ENCODE measurements at places on chromosomes 4 and X.

DNA sequence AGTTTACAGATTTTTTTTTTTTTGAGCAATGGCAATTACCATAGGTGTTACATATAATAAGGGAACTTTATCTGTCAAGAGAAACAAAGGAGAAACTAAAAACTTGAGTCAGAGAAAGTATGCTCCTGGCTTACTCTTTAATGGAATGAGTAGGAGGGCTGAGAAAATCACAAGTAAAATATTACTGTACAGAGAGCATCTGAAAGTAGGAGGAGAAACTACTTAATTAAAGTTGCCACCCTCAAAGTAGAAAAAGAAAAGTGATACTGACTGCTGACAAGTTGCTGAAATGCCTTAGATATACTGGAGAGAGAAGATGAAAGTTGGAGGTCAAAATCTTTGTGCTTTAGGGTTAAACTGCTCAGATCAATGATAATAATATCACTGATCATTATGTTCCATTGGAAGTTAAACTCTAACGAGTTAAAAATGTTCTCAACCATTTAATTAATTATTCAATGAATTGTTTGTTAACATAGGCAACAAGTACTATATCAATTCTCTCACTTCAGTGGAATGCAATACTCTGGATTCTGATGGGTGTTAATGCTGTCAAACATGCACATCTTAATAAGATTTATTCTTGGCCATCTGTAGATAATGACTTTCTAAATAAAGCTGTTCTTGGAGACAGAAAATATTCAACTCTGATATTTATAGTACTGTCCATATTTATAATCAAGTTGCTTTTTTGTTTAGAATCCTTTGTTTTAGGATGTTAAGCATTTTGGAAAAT is 61.2 kb upstream of the CAMK2D start:
- no peak for DNase-seq

DNA sequence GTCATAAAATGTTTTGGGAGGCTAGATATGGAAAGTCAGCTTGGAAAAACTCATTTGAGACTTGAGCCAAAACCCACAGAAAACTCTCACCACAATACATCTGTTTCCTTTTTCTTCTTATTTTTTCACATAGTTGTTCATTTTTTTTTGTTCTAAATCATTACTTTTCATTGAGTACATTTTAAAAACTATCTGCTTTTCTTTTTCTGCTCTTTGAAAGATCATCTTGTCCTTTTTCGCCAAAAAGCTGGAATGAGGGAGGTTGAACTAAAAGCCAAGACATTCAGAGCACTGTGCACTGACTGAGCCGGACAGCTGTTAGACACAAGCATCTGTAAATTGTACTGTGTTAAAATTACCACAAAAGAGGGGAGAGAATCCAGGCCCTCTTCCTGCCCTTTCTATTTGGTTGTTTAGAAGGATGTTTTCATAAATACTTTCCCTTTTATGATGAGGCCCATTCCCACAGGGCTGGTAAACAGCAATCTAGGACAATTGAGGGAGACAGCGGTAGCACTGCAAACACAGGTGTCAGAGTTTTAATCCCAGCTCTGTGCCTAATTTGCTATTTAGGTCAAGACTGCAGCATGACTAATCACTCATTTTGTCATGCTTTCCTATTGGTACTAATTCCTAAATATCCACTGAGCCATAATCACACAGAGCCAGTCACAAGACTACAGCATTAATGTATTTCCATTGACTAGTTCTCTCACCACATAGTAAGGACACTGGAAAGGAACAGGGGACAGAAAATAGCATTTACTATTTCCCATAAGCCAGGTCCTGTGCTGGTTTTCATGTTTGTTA is 7.3 kb upstream of the RNF150 start:
- DNase-seq, result no peak

DNA sequence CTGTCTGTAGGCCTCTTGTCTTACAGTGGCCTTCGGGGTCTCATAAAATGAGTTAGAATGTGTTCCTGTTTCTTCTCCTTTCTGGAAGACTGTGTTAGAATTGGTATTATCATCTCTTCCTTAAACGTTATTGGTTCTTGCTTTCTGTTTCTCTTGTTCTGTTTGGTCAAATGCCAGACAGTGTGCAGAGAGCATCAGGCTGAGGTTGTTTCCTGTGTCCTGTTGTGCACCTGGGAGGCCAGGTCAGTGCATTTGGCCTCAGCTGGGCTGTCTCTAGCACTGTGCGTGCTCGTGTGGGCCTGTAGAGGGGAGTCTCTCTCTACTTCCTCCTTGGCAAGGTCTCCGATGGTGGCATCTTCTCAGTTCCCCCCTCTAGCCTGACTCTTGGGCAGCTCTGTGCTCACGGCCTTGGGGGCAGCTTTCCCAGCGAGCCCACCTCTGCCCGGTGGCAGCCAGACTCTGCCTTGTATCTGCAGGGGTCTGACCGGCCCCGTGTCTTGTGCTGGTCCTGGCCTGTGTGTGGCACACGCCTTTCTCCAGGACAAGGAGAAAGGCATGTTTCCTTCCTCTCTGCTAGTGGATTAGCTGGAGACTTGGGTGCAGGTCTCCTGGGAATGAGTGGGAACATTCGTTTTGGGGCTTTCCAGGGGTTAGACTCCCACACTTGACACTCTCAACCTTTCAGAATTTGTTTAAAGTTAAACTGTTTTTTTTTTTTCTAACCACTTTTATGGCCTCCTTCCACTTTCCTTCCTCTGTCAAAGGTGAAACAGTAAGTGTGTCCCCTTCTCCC is 62.3 kb downstream of the FAM193A start:
- no peak for DNase-seq

DNA sequence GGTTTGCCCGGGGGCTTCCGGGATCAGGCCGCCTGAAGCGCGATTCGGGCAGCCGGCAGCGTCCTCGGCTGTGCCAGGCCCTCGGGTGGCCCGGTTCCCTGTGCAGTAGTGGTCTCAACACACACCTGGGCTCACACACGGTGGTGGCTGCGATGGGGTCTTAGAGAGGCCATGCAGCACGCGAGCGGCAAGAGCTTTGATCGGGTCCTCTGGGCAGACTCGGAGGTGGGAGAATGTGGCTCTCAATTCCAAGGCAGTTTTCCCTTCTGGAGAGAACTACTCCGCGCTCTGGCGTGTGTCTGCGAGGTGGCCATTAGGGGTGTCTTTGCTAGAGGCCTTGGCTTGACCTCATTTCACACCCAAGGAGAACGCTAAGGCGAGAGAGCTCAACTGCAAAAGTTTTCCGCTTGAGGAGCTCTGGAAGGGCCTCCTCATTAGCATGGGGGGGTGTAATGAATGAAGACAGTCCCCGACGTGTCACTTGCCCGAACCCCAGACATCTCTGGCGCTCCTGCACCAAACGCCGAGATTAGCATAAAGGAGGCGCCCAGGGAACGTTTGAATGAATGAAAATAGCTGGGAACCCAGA is 771 bp upstream of the RBPJ start:
- DNase-seq, result no peak

GRCh38 chrX:119292445-119292844 is 56.4 kb downstream of the PGRMC1 start:
- no peak for DNase-seq

DNA sequence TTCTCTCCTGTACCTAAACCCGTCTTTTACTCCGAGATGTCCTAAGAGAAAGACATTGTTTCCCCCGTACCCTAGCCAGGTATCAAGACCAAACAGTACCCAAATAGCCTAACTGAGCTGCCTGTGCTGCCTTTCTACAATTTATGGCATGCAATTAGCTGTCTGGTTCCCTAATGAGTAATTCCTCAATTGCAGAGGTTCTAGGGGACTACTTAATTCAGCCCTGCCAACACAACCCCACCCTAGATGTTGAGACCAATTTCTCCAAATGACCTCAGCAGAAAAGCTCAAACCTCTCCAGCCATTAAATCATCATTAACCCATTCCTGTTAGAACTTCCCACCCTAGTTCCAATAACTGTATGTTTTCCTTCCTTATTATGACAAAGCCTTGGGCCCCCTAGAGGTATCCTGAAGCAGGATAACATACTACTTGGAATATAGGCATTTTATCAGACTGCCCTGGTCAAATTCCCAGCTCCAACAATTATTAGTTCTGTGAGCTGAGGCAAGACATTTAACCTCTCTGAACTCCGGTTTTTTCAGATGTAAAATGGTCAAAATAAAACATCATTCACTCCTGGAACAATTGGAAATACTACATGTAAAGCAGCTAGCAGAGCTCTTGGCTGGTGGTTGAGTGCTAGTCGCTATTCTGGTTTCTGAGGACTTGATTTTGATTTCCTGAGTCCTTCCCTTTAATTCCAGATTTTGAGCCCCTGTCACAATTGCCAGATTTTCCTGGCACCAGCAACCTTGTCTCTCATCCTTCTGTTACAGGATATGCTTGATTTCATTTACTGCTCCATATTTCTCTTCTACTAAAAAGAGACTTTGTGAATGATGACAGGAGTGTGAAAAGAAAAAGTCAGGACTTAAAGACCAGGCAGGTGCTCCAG is 244.6 kb upstream of the TENM3 start:
- no peak for DNase-seq

DNA sequence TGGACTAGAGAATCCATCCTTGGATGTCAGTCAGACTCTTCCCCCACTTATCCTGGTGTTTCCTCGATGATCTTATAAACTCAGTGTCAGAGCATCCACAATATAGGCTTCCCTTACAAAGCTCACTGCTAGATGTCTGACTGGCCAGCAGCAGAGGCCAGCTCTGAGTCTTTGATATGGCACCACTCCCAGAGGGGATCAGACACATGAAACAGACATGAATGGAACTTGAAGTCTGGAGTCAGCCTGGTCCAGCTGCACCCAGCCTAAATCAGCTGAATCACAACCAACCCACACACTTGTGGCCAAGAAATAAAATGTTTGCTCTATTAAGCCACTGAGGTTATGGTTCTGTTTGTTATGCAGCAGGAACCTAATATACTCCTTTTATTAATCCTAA is 129.6 kb upstream of the MED14 start:
- DNase-seq, result no peak

DNA sequence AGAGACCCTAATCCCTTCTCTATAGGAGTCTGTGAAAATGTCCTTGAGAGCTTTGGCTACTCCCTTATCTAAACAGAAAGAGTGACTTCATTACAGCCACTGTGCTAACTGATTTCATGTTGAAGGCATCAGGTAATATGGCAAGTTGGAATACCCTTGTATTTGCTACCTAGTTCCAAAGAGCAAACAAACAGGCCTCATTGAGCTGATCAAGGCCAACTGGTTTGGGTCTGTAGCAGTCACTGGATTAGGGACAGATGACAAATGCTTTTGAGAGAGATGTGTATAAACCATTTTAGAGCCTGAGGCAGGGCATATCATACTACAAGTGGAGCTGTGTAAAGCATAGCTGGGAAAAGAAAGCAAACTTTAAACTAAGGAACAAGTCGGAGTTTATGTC is 22.9 kb upstream of the PDLIM5 start:
- DNase-seq, result no peak

DNA sequence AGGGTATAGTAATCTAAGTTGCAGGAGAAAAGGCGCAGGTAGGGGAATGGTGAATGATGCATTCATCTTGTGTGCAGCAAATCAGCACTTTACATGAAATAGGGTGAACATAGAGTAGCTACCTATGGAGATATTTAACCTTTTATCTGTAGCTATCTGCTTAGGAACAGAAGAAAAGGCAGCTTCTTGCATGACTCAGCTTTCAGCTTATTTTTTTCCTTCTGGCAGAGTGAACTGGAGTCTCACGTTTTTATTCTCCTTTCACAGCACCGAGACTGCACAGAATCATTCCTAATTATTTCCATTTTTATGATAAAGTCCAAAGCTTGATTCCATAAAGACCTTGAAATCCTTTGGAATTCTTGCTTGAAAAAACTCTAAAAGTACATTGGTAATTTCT is 4.8 kb upstream of the SCOC start:
- DNase-seq, result no peak

DNA sequence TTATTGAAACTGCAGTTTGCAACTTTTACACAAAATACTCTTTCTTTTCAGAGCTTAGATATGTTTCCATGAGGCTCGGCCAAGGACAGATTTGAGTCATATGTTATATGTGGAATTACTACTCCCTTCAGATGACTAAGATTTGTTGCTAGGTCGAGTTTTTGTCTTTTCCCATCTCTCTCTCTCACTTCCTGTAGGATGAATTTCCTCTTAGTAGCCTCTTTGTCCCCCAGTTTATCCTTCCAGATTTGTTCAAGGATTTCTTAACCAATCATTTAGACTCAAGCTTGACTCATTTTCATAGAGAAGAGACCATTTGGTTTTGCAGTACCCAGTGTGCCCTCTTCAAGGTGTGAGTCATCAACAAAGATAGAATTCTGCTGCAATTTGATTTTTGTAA is 209.2 kb downstream of the GLUD2 start:
- DNase-seq, result no peak

- no peak for DNase-seq
Measured at GRCh38 chr4:176044589-176044951, 21.1 kb upstream of the WDR17 start.

DNA sequence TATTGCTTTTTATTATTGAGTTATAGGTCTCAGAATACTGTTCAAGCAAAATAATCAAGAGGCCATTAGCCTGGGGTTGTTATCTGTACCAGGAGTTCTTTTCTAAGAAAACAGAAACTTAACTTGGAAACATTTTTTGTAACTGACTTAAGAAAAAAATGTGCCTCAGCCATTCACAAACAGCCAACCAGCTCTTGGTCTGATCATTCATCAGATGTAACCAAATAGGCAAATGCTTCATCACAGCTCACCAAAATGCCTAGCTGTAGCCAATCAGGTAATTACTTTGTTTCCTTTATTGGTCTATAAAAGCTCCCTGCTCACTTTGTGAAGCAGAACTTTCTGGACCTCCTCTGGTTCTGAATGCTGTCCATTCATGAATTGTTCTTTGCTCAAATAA is 387.7 kb downstream of the FAT4 start:
- DNase-seq, result no peak

Data from iPS DF 19.7 (cell line).